CD4-positive, alpha-beta T cell treated with Interleukin-6 at 100 ng/mL for 8 hours (primary cell): ENCODE measurements at places on chromosomes 16 and 17.

GRCh38 chr17:19750835-19751234 is 2.7 kb upstream of the ALDH3A1 start:
- no peak for DNase-seq

- DNase-seq: no peak
These were observed 44.2 kb upstream of the HNF1B start for GRCh38 chr17:37789021-37789565.

DNA sequence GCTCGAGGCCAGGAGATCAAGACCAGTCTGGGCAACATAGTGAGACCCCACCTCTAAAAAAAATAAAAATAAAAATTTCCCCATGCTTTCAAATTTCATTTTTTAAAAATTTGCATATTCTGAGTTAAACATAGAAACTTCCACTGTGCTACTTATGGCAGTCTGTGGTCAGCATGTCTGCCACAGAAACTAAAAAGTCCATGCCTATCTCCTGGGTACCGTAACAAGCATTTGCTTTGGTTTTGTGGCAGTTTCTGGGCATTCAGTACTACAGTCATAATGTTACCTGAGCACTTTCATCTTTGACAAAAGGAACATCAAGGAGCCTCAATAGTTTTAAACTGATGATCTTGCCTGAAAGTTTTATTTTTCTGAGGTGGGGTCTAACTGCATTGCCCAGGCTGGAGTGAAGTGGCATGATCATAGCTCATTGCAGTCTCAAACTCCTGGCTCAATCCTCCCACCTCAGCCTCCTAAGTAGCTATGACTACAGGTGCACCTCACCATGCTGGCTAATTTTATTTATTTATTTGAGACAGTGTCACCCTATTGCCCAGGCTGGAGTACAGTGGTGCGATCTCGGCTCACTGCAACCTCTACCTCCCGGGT is 13.2 kb upstream of the ITGA2B start:
- DNase-seq: no peak

DNA sequence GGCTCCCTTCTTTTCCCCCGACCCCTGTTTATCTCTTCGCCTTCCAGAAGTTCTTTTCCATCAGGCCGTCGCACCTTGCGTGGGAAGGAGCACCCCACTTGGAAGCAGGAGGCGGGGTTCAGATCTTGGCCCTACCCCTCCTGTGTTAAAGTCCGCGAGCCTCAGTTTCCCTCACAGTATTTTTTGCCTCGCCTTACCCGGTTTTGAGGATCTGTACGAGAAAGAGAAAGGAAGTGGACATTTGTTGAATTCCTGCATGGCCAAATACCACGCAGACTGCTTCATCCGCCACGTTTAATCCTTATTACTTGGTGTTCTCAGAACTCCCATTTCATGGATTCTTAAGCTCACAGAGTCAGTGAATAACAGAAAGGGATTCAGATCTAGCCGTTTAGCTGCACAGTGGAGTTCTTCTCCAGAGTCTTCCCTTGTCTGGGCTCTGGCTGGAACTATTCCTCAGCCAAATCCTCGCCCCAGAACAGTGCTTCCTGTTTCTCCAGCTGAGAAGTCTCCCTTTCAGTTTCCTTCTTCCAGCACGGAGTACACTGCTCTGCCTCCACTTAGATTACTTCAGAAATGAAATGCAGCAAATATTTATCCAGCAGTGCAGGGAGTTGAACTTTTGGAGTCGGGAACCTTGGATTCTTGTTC is 590 bp downstream of the TMEM219 start:
- no peak for DNase-seq

DNA sequence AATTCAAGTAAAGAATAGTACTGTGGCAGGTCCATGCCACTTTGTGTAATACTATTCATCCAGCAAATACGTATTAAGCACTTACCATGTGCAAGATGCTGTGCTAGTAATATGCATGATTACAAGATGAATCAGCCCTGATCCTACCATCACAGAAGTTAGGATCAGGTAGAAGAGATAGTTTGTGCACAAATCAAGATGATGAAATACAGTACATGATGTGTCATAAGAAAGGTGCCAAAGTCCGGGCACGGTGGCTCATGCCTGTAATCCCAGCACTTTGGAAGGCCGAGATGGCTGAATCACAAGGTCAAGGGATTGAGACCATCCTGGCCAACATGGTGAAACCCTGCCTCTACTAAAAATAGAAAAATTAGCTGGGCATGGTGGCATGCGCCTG is 10.9 kb downstream of the COG4 start:
- DNase-seq: no peak

- no peak for DNase-seq
These were observed 739.5 kb upstream of the EEF2KMT start for GRCh38 chr16:5837007-5837670.

GRCh38 chr16:67910158-67910557 is 17.1 kb downstream of the PSKH1 start:
- no peak for DNase-seq

DNA sequence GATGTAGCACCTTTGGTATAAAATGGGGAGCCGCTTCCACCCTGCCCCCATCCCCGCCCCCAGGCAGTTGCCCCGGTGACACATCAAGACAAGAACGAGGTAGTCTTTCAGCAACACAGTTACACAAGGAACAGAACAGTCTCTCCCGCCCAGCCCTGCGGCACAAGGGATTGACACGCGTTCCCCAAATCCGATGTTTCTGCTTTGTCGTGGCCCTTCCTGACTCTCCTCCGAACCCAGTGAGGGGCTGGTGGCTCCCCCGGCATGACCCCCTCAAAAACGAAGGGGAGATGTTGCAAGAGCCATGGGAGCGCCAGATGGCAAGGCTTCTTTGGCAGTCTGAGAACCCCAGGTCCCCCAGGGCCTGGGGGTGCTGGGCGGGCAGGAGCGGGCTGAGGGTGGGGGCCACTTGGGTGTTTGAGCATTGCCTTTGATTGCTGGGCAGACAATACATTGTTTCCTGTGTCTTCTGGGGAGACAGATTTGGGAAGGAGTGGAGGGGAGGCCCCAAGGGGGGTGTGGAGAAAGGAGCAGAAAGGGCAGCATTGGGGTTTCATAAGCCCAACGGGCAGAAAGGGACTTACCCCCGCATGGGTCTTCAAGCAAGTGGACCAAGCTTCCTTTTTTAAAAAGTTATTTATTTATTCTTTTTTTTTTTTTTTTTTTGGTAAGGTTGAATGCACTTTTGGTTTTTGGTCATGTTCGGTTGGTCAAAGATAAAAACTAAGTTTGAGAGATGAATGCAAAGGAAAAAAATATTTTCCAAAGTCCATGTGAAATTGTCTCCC is 16.6 kb downstream of the COL1A1 start:
- DNase-seq: no peak

DNA sequence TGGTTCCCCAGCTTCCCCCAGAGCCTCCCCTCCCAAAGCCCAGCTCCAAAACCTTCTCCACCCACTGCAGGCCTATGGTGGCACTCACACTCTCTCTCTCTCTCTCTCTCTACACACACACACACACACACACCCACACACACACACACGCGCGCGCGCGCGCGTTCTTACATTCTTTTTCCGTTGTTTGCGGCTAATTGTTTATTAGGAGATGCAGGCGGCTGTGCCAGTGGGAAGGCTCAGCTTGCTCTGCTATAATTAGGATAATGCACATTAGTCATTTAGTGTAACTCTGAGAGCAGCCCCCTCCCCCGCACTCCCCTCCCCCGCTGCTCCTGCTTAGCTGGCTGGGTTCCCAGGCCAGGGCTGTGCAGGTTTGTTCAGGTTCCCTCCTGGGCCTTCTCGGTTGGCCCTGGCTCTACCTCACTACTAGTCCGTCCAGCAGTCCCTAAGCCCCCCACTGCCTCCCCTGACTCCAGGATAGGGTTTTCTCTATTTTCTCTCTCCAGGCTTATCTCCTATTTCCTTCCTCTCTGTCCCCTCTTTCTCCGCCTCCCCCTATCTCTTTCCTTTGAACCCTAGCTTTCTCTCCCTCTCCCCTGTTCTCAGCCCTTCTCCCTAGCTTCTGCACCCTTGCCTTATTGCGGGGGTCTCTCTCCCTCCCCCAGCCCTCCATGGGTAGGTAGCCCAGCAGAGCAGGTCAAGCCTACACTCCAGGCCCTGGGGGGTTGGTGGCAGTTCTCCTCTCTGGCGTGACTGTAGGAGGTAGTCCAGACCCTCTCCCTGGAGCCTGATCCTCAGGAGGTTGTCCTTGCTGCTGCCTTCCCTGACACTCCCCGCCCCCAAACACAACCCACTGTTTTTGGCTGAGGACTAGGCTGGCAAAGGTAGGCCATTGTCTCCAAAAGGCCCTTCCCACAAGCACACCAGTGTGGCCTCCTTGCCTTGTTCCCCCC is 34.0 kb downstream of the TMEM132E start:
- no peak for DNase-seq

DNA sequence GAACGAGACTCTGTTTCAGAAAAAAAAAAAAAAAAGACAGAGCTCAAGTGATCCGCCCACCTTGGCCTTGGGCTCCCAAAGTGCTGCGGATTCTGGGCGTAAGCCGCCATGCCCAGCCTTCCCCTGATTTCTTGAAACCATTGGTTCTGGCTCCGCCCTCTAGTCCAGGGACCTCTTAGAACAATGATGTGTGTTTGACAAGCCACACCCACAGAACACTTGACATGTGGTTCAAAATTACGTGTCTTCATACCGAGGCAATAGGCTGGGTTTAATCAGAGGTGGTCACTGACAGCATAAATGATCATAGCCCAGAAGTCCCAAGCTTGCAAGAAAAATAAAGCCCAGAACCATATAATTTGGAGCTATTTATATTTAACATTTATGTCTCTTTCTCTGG is 23.0 kb downstream of the KNOP1 start:
- DNase-seq: no peak

- no peak for DNase-seq
These were observed 36.9 kb upstream of the C17orf78 start for GRCh38 chr17:37338847-37339246.

- DNase-seq: no peak
These were observed 104.5 kb downstream of the CRLF3 start for GRCh38 chr17:30720013-30720471.

GRCh38 chr17:7217113-7217987 is 2.3 kb downstream of the DLG4 start:
- no peak for DNase-seq

DNA sequence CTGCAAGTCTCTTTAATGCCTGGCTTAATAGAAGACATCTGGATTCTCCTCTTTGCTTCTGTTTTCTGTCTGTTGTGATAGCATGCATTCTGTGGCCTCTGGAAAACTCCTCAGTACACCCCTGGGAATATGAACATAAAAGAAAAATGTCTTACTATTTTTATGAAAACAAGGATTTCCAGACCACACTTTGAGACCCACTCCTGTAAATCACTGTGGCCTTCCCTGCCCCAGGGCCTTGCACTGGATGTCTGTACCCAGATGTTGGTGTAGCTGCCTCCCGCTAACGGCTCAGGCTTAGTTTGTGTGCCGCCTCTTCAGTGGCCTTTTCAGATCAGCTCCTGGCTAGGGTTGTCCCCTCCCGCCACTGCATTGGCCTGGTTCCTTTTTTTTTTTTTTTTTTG is 126.6 kb downstream of the SOCS1 start:
- no peak for DNase-seq

DNA sequence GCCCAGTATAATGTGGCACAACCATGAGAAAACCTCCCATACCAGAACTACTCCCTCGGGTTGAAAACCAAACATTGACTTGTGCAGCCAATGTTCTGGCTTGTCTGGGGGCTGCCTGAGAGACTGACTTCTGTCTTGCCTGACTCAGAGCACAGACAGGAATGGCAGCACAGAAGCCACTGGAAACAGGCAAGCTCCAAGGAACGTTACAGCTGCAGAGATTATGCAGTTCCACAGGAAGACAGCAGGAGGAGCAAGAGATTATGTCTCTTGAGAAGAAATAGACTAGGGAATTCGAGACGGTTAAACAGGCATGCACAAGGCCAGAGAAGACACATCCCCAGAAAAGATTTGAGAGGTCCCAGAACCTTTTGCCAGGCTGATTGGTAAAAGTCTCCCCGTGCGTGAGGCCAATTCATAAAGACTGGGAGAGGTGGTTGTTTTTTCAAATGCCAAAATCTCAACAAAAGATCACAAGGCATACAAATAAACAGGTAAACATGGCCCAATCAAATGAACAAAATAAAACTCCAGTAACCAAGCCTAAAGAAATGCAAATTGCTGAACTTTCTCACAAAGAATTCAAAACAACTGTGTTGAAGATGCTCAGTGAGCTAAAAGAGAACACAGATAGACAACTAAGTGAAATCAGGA is 90.6 kb upstream of the CDH5 start:
- no peak for DNase-seq
